ENCODE measurements at places on chromosomes 13 and 19.
A peak's percentile ranks its signal among the peaks of the same experiment; 100 is the strongest.

GRCh38 chr13:77860507-77860981 lies 58.1 kb downstream of the EDNRB start:
- no peak for DNase-seq

GRCh38 chr19:58531034-58531840 lies 11.6 kb upstream of the ZBTB45 start:
- no peak for DNase-seq

- DNase-seq, result peak; percentile 76
Measured at GRCh38 chr19:16366433-16367260, 42.0 kb downstream of the KLF2 start.

DNA sequence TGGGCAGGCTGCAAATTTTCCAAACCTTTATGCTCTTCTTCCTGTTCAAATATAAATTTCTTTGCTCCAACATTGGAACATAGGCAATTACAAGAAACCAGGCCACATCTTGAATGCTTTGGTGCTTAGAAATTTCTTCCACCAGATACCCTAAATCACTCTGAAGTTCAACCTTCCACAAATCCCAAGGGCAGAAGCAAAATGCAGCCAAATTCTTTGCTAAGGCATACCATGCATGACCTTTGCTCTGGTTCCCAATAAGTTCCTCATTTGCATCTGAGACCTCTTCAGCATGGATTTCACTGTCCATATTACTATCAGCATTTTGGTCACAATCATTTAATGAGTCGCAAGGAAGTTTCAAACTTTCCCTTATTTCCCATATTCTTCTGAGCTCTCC lies 130.9 kb downstream of the DIAPH3 start:
- no peak for DNase-seq

- no peak for DNase-seq
Measured at GRCh38 chr19:11041966-11042627, 47.2 kb upstream of the LDLR start.

GRCh38 chr19:53885036-53885435 lies 3.0 kb downstream of the PRKCG start:
- DNase-seq, result no peak

DNA sequence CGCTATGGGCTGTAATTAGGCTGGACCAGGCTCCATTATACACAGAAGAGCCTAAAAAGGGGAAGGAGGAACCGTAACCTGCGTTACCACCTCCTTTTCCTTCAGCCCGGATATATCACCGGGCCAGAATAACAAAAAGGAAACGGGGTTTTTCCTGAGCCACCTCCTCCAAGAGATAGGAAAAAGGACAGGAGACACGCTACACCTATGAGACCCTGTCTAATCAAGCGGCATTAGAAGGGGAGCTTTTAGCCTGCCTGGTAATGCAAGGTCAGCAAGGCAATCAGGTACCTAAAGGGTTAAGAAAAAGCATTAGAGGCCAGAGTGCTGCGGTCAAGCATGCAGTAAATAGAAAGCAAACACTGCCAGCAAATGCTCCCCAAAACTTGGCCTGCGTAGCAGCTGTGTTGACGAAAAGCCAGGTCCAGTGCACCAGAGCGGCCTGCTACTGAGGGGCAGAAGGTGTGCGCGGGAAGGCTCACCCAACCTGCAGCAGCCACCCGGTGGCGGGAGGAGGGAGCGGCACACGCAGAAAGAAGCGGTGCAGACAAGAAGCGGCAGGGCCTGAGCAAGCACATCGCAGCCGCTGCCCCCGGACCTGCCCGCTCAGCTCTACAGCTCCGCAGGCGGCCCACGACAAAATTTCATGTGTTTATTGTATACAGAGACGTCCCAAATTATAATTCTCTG lies 1466.1 kb downstream of the UQCRFS1 start:
- DNase-seq, result no peak

DNA sequence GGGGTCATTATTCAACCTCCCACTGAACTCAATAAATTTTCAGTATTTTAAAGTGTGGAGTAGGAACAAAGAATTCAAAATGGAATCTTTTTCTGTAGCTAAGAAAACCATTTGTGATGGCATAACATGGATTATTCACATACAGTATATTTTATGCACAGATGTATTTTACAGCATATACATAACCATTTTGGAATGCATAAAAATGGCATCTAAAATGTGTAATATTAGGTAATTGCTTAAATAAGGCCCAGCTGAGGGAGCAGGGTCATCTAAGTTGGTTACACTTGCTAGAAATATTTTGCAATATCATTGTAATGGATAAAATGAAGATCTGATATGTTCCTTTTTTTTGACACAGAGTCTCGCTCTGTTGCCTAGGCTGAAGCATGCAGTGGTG lies 146.9 kb downstream of the LMO7 start:
- DNase-seq, result no peak

DNA sequence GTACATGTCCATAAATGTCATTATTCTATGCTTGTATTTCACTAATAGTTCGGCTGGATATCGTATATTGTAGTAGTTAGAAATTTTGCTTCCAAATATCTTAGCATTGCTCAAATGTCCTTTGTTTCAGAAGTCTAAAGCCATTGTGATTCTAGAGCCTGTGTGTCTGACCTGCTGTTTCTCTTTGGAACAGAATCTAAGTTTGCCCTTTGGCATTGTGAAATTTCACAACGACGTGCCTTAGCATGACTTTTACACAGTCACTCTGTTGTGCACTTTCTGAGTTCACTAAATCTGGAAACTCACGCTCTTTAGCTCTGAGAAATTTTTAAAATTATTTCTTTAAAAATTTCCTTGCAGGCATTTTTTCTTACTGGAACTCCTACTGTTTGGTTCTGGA lies 152.2 kb downstream of the TBC1D4 start:
- no peak for DNase-seq

- DNase-seq, result no peak
Measured at GRCh38 chr19:49337267-49338022, 2.2 kb downstream of the CD37 start.

DNA sequence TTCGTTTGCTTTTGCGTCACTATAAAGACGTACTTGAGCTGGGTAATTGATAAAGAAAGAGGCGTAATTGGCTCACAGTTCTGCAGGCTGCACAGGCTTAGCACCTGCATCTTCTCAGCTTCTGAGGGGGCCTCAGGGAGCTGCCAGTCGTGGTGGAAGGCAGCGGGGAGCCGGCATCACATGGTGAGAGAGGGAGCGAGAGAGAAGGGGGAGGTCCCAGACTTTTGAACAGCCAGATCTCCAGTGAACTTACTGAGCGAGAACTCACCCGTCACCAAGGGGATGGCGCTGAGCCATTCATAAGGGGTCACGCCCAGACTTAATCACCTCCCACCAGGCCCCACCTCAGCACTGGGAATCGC lies 58.7 kb upstream of the F7 start:
- no peak for DNase-seq

GRCh38 chr19:14000691-14001375 lies 5.3 kb downstream of the RFX1 start:
- no peak for DNase-seq

DNA sequence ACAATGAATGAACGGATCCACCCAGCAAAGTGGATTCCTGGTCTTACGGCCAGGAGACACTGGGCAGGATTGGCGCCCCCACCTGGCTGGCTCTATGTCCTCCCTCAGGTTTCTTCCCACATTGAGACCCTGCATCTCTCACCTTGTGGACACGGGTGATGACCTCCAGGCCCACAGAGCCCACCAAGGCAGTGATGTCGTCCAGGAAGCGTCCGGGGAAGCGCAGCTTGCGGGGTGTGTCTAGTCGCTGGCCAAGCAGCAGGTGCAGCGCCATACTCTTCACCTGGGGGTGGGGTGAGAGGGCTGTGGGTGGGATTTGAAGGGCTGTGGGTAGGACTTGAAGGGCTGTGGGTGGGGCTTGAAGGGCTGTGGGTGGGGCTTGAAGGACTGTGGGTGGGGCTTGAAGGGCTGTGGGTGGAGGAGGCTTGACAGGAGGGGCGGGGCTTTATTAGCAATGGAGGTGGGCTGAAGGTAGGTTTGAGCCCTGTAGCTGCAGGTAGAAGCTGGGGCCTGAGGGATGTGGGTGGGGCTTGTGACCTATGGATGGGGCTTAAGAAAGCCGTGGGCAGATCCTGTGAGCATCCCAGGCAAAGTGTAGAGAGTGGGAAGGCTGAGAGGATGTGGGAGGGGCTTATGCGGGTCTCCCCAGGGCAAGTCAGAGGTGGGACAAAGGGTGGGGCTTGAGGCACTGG lies 12.1 kb upstream of the ANGPTL8 start:
- no peak for DNase-seq

GRCh38 chr19:1237754-1238368 lies at the start of gene CBARP:
CBARP (minus strand) TSS chr19:1238005; CDS start chr19:1236100, 1,905 bp downstream.
- no peak for DNase-seq
